Astrocyte of the cerebellum (primary cell): ENCODE measurements at places on chromosomes 3 and 15.
A peak's percentile ranks its signal among the peaks of the same experiment; 100 is the strongest.

DNA sequence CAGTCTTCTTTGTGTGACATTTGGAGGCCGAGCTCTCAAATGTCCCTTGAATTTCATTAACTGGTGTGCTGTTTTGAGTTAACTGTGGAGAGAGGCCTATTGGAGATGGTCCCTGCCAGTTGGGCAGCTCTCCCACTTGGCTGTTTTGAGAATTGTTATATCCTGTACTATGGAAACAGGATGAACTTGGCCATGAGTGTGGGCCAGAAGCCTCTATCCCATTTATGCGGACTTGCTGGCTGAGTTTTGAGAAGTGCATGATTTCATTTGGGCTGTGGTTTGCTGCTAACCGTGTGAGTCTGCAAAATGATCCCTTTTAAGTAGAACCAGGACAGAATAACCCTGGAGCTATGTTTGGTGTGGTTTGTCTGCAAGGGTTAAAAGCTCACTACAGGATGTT lies 366.0 kb downstream of the PTPRG start:
- peak; percentile 99 for DNase-seq

- no peak for DNase-seq
These were observed 21.2 kb upstream of the LMOD3 start for GRCh38 chr3:69143612-69144011.

GRCh38 chr3:7382293-7383010 lies 521.5 kb downstream of the GRM7 start:
- peak; percentile 94 for DNase-seq

DNA sequence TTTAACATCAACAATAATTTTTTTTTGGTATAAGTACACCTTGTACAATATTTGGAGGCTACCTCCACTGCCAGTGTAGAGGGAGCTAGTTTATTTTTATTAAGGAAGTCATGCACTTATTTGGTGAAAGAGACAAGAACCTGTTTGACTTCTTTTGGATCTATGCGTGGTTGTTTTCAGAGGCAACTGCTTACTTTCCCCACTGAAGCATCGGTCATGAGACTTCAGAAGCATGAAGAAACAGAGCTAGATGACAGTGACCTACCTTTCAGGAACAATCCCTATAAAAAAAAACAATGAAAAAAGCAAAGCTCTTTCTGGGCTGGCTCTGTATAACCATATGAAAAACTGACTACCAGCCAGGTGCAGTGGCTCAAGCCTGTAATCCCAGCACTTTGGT lies 20.0 kb upstream of the ZNF148 start:
- DNase-seq = no peak

DNA sequence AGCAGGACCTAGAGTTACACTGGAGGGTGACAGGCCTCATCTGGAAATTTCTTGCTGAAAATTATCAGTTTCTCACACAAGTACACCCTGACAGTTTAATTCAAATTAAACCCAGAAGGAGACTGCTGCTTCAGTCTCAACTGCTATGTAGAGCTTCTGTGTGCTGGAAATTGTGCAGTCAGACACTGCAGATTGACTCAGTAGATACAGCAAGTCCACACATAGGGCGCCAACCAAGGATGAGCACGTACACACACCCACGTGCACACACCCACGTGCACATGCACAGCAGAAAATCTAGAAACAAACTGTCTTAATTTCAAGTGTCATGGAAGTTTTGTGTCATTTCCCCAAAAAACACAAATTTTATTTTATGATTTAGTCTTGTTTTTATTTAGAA lies 192.9 kb downstream of the PDE8A start:
- no peak for DNase-seq

- no peak for DNase-seq
These were observed 37.3 kb upstream of the TEX9 start for GRCh38 chr15:56327721-56328502.

DNA sequence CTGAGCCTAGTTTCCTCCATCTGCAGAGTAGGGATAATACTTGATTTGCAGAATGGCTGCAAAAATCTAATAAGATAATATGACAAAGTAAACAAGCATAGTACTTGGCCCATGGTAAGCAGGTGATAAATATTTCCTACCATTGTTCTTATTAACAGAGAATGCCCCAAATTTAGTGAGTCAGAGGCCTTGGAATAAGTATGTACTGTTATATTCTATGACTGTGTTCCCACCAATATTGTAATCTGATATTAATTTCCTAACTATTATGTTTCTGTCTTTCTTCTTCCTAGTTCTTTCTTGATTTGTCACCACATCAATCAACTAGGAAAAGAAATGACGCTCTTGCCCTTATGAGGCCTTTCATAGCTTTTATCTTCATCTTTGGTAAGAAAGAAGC lies 178.4 kb upstream of the SLC2A2 start:
- no peak for DNase-seq

GRCh38 chr15:31360843-31361763 lies 34.5 kb downstream of the KLF13 start:
- DNase-seq = no peak

DNA sequence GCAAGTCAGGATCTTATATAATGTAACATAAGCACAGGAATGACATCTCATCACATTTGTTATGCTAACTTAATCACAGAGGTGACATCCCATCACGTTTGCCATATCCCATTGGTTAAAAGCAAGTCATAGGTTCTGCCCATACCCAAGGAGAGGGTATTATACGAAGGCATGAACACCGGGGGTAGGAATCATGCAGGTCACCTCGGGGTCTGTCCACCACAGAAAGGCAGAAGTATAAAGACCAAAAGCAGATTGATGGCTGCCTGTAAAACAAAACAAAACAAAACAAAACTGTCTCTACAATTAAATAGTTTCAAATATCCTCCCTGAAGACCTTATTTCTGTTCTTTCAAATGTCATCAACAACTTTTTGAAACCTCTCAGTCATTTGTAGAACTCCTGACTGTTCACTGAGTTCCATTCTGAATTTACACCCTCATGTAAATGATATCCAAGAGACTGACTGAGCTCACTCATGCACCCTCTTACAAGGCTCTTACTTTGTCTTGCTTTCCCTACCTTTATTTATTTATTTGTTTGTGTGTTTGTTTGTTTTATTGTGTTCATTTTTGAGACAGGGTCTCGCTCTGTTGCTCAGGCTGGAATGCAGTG lies 22.7 kb upstream of the ZNF639 start:
- no peak for DNase-seq

- no peak for DNase-seq
These were observed 43.1 kb downstream of the DNASE1L3 start for GRCh38 chr3:58167431-58168351.

- no peak for DNase-seq
These were observed 78.1 kb downstream of the LRRFIP2 start for GRCh38 chr3:37096288-37096687.

GRCh38 chr3:12870942-12871341 lies 29.6 kb upstream of the RPL32 start:
- no peak for DNase-seq

DNA sequence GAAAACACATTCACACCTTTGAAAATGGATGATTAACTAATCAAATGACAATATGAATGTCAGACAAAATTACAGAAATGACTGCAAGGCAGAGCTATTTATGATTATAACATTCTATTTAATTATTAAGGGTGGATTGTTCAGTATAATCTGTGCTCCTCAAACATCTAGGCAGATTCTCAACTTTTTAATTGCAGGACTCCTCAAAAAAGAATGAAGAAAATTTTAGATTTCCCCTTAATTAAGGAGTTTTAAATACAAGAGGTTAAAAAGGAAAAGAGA lies 22.6 kb upstream of the CMC1 start:
- no peak for DNase-seq

DNA sequence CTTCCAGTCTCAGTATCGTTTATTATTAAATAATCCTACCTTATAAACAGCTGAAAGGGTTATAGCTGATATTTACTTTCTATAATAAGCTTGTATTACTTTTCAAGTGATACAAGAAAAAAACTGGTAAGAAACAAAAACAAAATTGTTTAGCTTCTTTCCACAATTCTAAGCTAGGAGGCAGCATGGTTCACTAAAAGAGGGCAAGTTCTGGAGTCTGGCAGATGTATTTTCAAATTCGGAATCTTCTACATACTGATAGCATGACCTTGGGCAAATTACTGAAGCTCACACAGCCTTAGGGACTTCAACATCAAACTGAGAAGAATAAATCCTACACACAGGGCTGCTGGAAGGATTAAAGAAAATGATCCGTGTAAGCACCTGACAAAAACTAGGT lies 15.4 kb downstream of the C15orf62 start:
- no peak for DNase-seq
